ENCODE measurements at places on chromosomes 13 and 19.
A peak's percentile ranks its signal among the peaks of the same experiment; 100 is the strongest.

GRCh38 chr19:3762130-3762473, 380 bp upstream of the MRPL54 start:
- DNase-seq: no peak

DNA sequence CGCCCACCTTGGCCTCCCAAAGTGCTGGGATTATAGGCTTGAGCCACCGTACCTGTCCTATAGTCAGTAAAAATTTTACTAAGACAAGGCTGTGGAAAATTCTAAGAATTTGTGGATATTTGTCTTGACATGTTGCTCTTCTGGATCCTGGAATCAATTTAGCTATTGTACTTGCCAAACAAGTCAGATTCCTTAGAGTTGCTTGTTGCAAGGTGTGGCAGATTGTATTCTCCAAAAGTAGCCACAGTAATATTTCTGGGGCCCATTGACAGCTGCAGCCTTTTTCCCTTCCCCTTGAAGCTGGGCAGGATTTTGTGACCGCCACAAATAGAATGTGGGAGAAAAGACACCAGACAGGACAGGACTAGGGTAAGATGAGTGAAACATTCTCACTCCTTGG, 98.8 kb upstream of the TMTC4 start:
- DNase-seq: no peak

DNA sequence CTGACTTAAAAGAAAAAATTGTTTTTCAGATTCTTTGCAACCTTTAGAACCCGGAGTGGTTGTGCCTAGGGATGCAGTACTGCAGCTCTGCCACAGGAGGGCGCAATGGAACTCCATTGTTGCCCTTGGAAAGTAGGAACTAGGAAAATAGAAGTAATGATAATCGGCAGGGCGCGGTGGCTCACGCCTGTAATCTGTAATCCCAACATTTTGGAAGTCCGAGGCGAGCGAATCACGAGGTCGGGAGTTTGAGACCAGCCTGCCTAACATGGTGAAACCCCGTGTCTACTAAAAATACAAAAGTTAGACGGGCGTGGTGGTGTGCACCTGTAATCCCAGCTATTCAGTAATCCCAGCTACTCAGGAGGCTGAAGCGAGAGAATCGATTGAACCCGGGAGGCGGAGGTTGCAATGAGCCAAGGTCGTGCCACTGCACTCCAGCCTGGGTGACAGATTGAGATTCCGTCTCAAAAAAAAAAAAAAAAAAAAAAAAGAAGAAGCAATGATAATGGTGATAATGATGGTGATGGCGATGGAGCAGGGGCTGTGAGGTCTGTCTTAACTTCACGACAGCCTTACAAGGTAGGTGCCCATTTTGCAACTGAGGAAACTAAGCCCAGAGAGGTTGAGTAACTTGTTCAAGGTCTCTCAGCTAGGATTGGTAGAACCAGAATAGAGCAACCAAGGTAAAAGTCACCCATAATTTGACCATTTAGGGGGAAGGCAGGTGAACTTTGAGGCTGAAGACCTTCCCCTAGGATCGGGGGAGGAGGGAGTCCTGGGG, 5.5 kb upstream of the ADAMTS10 start:
- DNase-seq: peak; percentile 73

- DNase-seq: no peak
Observed at GRCh38 chr19:29882719-29883105, 59.3 kb upstream of the URI1 start.

GRCh38 chr19:52069653-52070052, 21.0 kb upstream of the ZNF432 start:
- DNase-seq: no peak

- no peak for DNase-seq
Observed at GRCh38 chr13:37187621-37188020, 82.2 kb upstream of the CSNK1A1L start.

DNA sequence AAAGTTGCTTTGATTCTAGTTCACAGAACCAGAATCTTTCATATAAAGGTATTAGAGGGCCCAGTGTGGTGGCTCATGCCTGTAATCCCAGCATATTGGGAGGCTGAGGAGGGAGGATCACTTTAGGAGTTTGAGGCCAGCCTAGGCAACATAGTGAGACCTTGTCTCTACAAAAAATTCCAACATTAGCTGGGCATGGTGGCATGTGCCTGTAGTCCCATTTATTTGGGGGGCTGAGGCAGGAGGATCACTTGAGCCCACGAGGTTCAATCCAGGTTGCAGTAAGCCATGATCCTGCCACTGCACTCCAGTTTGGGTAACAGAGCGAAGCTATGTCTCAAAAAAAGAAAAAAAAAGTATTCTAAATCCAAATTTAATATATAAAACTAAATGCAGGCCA, 9.1 kb downstream of the LDLR start:
- DNase-seq: no peak

DNA sequence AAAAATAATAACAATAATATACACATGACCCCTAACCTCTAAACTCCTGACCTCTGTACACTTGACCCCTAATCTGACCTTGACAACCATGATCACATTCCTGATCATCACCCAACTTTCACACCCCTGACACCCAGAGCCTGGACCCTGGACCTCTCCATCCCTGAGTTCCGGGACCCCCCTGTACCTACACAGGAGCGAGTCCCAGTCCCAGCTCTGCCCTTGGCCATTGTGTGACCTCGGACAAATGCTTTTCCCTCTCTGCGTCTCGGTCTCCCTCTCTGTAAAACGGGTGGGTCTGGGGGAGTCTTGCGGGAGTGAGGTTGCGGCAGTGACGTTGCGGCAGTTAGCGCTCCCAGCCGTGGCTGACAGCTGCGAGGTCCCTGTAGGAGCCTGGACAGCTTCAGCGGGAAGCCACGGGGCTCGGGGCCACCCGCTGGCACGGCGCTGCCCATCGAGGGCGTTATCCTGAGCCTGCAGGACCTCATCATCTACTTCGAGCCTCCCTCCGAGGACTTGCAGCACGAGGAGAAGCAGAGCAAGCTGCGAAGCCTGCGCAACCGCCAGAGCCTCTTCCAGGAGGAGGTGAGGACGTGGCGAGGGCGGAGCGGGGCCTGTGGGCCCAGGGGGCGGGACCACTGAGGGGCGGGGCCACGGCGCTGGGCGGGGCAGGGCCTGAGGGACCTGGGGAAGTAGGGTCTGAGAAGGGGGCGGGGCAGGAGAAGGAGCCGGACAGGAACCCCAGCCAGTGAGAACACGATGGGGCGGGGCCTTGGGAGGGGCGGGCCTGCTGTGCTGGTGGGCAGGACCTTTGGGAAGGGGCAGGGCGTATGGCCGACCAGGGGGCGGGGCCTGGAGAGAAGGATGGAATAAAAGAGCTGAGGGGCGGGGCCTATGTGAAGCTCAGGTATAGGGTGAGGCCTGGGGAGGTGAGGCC, 19.2 kb downstream of the RYR1 start:
- peak; percentile 81 for DNase-seq

GRCh38 chr19:5006201-5006600, 37.3 kb downstream of the KDM4B start:
- DNase-seq: no peak

DNA sequence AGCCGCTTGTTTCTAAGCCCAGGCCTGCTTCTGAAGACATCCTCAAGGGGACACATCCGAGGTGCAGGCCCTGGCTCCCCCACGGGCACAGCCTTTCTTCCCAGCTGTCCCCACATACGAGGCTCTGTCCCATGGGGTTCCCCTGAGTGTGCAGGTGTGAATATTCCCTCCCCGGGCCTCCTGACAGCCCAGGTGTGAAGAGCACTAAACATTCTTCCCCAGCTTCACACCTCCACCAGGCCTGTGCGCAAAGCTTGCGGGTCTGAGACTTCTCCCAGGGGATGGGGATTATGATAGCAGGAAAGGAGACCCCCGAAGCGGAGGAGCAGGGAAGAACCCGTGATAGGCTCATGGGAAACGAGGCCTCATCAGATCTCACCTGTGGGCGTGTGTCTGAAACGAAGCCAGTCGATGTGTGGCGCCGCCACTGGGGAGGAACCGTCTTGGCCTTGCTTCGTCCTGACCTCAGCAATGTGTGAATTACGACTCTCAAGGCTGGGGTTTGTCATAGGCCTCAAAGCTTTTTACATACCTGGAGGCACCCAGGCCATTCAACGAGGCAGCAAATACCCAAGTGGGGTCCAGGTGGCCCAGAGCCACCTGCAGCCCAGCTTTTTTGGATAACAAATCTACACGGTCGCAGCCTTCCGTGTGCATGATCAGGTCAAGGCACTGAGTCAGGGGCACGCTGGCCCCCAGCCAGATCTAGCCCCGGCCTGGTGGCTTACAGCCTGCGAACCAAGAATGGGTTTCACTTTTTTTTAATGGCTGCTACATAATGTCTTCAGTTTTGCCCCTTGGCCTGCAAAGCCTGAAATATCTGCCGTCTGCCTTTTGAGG, 134.3 kb downstream of the STK24 start:
- DNase-seq: peak; percentile 54

- DNase-seq: no peak
Observed at GRCh38 chr13:44050450-44051063, 170.9 kb downstream of the LACC1 start.

DNA sequence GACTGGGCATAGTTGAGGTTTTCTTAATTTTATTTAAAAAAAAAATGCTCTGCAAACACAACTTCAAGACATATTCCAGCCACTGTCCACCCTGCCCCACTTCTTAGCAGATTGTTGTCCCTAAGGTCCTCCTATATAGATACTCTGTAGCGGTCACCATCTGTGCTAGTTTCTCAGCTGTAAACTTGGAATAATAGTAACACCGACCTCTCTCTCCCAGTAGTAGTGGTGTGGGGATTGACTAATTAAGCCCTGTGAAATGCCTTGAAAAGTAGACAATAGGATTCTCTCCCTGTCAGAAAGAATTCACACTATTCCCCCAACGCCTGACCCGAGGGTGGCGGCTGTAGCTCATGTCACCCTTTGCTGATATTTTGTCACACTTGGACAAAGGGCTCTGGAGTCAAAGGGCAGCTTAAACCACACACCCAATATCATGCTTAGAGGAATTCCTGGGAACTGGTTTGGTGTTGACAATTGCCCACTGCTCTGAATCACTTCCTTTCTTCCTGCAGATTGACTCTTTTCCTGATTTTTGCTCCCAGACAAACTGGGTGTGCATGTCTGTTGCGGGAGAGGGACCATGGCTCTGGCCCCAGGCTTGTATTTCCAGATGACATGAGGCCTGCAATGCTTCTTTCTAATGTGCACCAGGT, 9.2 kb upstream of the SERP2 start:
- peak; percentile 91 for DNase-seq

DNA sequence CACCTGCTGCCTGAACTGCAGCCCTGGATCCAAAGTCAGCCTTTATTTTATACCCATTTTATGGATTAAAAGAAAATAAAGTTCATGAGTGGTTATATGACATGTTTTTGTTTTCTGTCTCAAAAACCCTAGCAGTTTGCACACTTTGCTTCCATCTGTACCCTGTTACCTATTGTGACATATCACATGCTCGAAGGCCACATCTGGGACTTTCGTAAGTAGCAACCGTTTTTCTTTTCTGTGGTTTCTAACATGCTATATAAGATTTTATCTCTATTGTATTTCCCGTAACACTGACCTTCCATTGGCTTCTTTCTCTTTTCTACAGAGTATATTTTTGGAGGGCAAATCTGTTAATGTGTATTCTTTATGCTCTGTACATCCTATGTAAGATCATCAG, 1007.2 kb downstream of the PCDH9 start:
- no peak for DNase-seq

- DNase-seq: no peak
Observed at GRCh38 chr19:45674946-45675345, 6.9 kb downstream of the GIPR start.

DNA sequence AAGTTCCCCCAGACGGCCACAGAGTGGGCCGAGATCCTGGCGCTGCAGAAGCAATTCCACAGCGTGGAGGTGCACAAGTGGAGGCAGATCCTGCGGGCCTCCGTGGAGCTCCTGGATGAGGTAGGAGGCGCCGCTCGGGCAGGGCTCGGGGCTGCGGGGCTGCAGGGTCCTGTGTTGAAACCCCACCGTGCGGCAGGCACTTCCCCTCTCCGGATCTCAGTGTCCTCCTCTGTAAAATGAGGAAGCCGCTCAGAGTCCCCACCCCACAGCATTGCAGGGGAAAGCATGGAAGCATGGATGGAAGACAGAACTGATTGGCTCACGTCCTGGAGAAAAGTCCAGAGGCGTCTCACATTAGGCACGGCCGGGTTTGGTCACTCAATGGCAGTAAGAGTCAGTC, 6.8 kb upstream of the SCN1B start:
- no peak for DNase-seq

GRCh38 chr13:78129823-78130222, 211.2 kb upstream of the EDNRB start:
- DNase-seq: no peak

DNA sequence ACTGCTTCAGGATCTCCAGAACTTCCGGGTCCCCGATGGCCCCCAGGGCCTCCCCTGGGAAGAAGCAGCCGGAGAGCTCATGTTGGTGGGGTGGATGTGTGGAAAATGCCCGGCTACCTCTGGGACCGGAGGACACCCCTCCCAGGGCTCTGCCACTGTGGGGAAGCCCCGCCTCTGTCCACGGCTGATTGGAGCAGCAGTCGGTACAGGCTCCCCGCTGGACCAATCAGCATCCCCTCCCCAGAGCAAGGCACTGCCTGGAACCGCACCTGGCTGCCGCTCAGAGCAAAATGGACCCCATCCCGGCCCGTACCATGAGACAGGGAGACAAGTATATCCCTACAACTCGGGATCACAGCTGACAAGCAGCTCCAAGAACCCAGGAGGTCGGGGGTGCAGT, 6.4 kb downstream of the DOHH start:
- DNase-seq: peak; percentile 73

- no peak for DNase-seq
Observed at GRCh38 chr13:101140087-101140770, 276.1 kb downstream of the NALCN start.

GRCh38 chr19:12792853-12793289, 1.6 kb downstream of the JUNB start:
- DNase-seq: no peak

GRCh38 chr19:7550169-7550770, 14.8 kb downstream of the PNPLA6 start:
- no peak for DNase-seq

DNA sequence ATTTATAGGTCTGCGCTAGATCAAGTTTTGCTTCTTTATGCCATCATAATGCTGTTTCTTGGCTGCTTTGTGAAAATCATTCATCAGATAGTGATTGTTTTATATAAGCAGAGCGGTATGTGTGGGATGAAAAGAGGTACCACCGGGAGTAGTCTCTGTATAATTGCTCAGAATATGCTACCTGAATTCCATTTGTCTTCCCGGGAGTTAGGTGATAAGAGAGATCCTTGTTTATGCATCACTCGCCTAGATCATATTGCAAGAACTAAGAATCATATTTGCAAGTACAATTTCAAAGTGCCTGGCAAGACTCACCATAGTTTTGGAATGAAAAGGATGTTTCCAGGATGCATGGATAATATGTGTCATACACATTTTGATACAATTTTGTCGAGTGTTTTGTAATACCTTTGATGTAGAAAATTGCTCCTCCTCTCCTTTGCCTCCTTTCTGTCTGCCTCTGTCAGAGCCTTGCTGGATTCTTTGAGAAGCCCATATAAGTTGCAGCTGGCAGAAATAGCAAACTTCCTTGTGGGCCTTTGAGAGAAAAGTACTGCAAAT, 1306.0 kb upstream of the SLC10A2 start:
- no peak for DNase-seq
